ENCODE measurements at places on chromosomes 1 and 21.

DNA sequence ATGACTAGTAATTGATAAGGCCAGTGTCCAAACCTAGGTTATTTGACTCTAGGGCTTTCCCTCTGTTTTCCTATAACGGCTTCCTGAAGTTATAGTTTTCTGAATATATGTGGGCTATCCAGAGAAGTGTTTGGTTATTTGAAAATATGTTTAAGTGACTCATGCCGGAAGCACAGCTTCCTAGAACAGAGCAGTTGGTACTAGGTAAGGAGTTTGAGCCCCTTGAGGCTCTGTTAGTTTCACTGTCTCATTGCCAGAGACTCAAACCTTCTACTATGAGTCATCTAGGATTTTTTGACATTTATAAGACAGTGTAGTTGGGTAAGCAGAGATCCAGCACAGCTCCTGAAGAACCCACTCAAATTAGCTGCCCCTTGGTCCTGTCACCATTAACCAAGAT is 27.1 kb upstream of the LEPR start:
- peak; percentile 4 for DNase-seq

DNA sequence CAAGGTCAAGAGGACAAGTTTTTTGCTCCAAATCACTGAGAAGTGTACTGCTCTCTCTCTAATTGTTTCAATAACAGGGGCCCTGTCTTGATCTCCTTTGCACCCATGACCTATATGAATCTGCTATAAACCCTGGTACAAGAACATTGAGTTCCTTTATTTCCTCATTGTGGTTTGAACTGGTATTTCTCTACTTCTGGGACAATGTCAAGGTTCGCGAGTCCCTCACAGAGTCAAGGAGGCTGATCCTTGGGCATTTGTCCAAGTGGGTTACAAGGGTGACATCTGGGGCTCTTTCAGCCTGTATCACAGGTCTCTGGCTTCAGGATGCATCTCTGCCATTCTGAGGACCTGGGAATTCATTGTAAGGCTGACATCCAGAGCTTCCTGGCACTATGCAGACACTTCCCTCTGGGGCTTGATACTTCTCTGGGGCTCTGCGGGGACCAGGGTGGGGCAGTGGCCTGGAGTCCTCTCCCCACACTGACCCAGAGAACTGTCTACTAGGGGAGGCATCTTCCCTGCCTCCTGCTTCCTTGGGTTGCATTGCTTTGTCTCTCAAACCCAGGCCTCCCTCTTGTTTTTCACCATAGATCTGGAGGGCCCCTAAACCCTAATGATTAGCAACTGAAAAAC is 22.5 kb upstream of the ZNF648 start:
- DNase-seq, result no peak

- no peak for DNase-seq
Measured at GRCh38 chr1:212520746-212521145, 87.8 kb upstream of the ATF3 start.

GRCh38 chr1:171841931-171842761 is 848 bp downstream of the DNM3 start:
- peak; percentile 44 for DNase-seq

DNA sequence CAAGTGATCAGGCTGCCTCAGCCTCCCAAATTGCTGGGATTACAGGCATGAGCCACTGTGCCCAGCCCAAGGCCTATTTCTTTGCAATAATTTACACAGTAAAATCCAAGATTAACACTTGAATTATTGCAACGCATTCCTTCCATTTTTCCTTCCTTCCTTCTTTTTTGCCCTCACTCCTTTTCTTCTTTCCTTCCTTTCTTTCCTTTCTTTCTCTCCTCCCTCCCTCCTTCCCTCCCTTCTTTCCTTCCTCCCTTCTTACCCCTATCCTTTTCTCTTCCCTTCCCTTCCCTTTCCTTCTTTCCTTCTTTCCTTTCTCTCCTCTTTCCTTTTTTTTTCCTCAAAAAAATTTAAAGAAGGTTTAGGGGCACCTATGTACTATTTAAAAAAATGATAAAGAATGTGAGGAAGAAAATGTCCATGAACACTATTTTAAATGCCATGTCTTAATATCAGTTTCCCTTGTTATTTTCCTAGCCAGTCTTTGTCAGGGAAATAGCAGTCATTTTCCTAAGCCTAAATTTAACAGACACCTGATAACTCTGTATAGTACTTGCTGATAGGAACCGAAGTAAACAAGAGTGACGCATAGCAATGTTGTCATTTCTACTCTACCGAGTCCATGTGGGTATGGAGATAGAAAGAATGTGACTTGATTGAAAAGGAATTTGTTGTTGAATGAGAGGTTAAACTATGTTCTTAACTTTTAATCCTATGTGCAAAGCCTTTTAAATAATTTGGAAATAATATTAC is 79.8 kb upstream of the HMCN1 start:
- DNase-seq, result no peak

- DNase-seq, result peak; percentile 30
Measured at GRCh38 chr1:42334240-42335049, 590 bp downstream of the FOXJ3 start.

DNA sequence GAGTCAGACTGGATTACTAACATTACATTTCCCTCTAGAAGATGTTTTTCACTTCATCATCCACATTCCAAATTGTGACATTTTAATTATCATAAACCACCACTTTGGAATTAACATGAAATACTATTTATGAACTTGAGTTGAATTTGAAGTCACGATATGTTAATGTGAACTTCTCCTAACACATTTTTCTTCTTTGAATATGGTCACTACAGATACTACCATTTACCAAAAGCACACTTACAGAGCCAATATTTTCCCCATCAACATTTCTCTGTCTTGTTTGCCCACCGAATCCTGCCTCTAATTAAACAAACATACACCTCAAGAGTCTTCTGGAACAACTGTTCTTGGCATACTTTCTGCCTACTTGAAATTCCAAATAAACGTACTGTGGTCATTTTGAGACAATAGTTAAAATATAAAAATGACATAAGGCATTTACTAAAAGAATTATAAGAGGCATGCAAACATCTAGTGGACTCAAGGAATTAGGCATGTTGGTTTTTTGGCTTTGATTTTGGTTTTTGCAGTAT is 177.4 kb downstream of the AKT3 start:
- DNase-seq, result no peak

DNA sequence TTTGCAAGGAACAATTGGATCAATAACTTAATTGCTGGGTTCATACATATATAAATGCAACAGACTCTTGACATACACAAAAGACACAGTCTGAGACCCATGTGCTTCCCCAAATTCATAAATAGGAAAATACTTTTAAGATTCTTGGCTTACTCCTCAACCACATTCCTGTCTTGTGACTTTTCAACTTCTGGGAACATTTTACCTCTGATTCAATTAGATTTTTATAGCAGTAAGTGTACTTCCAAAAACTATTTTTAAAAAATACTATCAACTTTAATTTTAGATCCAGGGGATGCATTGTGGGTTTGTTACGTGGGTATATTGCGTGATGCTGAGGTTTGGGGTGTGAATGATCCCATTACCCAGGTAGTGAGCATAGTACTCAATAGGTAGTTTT is 406.7 kb downstream of the RPS6KC1 start:
- no peak for DNase-seq

DNA sequence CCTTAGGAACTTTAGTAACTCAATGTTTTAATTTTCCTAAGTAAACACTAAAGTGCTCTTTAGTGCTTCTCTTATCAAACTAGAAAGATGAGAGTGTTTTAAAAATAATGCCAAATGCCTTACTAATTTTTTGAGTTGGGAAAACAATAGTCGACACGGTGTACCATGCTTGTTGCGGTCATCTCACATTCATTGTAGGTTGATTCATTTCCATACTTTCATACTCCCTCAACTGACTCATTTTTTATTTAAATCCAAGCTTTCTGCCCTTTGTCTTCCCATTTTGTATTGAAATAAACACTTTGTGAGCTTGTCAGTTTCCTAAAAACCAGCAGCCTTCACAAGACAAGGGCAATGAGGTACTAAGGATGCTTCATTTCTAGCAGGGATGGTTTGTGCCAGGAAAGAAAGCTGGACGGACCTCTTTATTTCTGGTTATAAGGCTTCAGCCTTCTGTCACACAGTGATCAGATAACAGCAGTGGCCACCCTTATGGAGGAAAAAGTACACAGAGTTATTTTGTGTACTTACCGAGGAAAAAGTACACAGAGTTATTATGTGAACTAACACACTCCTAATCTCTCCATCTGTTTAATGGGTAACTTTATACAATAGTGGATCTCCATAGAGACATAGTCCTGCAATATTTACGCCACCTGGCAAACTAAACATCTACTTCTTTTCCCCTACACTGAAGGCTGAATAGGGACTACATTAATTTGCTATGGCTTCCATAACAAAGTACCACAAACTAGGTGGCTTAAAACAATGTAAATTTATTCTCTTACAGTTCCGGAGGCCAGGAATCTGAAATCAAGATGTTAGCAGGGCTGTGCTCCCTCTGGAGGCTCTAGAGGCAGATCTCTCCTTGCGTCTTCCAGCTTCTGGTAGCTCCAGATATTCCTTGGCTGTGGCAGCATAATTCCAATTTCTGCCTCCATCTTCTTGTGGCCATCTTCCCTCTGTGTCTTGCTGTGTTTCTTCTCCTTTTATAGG is 13.0 kb upstream of the CCDC190 start:
- no peak for DNase-seq

DNA sequence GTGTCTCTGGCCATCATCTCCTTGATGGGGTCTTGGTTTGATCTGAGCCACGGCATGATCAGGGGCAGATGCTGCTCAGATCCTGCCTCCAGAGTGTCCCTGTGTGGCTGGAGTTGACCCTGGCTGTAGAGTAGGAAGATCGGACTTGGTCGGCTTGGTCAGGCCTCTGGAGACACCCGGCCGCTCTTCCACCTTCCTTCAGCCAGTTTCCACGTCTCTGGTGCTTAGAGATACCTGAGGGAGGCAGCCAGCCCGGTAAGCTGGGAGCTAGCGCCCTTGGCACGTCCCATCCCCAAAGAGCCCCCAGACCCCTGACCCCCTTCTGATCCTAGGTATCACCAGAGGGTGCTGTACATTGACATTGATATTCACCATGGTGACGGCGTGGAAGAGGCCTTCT is 8.8 kb downstream of the MARCKSL1 start:
- no peak for DNase-seq

- DNase-seq, result peak; percentile 53
Measured at GRCh38 chr1:244319283-244320132, 132.2 kb downstream of the ADSS2 start.

- DNase-seq, result no peak
Measured at GRCh38 chr1:117710710-117711109, 104.9 kb downstream of the TENT5C start.

DNA sequence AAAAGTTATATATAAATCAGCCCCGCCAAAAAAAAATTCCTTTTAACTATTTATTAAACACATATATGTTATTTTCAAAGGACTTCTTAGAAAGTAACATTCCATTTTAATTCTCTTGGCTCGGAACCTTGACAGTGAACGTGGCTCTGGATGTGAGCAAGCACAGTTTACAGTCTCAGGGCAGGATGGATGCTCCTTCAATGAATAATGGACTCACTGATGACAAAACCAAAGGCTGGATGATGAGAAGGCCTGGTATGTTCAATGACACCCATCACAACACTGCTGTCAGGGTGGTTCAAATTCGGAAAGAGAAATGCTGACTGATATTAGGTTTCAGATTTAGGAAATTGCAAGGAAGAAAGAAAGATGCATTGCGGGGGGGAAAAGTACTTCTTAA is 148.8 kb downstream of the SIPA1L2 start:
- no peak for DNase-seq

DNA sequence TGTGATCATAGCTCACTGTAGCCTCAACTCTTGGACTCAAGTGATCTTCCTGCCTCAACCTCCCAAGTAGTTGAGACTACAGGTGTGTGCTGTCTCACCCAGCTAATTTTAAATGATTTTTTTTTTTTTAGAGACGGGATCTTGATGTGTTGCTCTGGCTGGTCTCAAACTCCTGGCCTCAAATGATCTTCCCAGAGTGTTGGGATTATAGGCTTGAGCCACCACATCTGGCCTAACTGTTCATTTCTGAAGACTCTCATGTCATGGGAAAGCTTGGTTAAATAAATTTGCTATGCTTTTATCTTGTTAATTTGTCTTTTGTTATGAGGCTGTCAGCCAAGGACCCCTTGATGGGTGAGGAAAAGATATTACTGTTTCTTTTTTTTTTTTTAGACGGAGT is 134.0 kb downstream of the MIS18A start:
- no peak for DNase-seq

- DNase-seq, result peak; percentile 72
Measured at GRCh38 chr1:58782178-58783089, 1.4 kb downstream of the JUN start.

- no peak for DNase-seq
Measured at GRCh38 chr1:64228167-64228957, 24.9 kb downstream of the UBE2U start.

GRCh38 chr1:12412439-12412838 is 182.6 kb downstream of the VPS13D start:
- DNase-seq, result no peak

DNA sequence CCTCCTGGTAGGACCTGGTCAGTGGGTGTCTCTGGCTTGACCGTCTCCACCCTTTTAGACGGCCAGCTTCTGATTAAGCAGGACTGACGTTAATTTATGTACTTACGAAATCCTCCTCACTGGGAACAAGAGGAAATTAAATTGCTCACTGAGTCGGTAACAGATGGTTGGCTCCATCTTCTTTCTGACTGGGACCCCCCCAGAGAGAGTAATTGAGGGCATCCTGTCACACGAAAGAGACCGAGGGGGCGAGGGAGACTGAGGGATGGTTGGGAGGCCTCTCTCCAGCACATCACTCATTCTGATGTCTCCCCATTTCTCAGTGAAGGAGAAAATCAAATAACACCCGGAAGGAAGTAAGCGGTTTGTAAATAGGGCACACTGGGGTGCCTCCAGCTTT is 104.8 kb downstream of the OMA1 start:
- DNase-seq, result no peak

DNA sequence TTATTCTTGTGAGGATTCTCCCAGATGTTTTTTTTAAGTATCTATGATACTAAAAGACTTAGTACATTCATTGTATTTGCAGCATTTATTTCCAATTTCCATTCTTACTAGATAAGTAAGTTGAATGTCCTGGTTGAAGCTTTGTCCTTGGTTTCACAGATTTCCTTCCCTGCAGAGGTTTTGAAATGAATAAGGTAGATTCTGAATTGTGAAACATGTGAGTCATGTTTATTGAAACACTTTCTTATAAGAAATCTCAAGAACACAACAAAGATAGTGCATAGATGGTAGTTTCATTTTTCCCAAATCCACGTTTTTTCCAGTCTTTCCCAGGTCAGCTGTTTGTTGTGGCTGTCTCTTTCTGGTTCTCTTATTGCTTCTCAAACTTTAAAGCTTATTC is 24.8 kb downstream of the GABPA start:
- no peak for DNase-seq

- no peak for DNase-seq
Measured at GRCh38 chr1:57007948-57008347, 42.1 kb upstream of the C8B start.

DNA sequence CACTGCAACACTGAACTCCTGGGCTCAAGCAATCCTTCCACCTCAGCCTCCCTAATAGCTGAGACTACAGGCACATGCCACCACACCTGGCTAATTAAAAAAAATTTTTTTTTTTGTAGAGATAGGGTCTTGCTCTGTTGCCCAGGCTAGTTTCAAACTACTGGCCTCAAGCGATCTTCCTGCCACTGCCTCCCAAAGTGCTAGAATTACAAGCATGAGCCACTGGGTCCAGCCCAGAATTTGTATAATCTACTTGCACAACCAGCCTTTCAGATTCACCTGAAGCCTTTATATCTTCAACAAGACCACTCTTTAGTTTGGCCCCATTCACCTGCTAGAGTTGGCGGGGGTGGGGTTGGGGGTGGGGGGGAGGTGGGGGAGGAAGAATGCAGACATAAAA is 181.7 kb upstream of the LMO4 start:
- no peak for DNase-seq

- DNase-seq, result no peak
Measured at GRCh38 chr21:45836694-45837670, 144.6 kb upstream of the COL6A1 start.

- peak; percentile 19 for DNase-seq
Measured at GRCh38 chr1:52032785-52033131, 852 bp downstream of the KTI12 start.
